ENCODE measurements at places on chromosomes 6 and 20.
A peak's percentile ranks its signal among the peaks of the same experiment; 100 is the strongest.

GRCh38 chr6:15184441-15184861, 61.4 kb upstream of the JARID2 start:
- no peak for DNase-seq

DNA sequence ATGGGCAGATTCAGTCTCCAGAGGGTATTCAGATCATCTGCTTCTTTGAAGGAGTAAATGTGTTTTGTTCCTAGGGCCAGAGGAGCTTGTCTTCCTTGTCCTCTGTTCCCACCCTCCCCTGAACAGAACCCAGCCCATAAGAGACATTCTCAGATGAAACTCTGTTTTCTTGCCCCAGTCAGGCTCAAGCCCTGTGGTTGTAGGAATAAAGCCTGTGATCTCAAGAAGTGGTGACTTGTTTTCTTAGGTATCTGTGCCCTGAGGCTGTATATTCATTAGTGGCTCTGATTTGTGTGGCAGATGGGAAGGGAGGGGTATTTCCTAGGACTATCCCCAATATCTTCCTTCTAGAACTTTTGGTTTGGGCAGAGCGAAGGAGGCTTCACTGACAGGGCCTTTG, 27.9 kb downstream of the GSS start:
- peak; percentile 23 for DNase-seq

DNA sequence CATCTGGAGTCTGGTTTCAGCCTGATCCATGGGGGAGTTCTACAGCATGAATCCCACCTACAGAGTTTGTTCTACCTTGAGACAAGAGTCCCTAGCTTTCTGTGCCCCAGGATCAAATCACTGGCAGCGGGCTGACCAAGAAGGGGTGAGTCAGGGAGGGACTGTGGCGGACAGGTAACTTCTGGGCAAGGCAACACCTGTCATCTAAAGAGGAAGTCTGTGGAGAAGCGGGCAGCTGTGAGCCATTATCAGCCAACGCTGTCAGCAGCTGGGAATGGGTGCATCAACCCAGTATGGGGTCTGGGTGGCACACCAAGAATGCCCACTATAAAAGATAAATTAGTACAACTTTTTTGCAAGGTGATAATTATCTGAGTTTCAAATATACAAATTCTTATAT, 45.9 kb downstream of the UBE3D start:
- DNase-seq: no peak

GRCh38 chr6:148179786-148180185, 162.9 kb upstream of the SASH1 start:
- no peak for DNase-seq

- no peak for DNase-seq
Observed at GRCh38 chr6:73107016-73107415, 118.3 kb downstream of the KHDC1L start.

DNA sequence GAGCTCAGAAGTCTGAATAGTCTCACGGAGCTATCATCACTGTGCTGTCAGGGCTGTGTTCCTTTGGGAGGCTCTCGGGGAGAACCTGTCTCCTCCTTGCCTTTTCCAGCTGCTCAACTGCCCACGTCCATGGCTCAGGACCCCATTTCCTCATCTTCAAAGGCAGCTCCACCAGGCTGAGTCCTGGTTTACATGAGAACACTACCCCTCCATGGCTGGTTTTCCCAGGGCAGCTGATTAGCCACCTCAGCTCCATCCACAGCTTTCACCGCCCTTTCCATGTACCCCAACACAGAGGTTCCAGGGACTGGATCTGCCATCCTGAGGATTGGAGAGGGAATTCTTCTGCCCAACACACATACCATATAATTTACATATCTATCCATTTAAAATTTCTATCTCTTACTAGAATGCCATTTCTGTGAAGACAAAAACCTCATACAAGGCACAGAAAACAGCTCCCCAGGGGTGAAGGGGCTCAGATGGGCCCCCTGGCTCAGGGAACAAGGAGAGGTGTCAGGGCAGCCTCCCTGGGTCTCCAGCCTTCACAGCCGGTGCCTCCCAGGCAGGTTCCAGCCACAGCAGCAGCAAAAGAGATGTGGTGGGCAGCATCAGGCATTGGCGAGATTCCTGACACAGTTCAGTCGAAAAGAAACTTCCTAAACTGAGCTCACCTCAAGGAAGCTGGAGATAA, 2.2 kb upstream of the RAET1E start:
- DNase-seq: no peak

GRCh38 chr6:145838305-145838704, 23.7 kb upstream of the FBXO30 start:
- DNase-seq: no peak

- DNase-seq: no peak
Observed at GRCh38 chr6:1027109-1027794, 284.6 kb upstream of the FOXQ1 start.

DNA sequence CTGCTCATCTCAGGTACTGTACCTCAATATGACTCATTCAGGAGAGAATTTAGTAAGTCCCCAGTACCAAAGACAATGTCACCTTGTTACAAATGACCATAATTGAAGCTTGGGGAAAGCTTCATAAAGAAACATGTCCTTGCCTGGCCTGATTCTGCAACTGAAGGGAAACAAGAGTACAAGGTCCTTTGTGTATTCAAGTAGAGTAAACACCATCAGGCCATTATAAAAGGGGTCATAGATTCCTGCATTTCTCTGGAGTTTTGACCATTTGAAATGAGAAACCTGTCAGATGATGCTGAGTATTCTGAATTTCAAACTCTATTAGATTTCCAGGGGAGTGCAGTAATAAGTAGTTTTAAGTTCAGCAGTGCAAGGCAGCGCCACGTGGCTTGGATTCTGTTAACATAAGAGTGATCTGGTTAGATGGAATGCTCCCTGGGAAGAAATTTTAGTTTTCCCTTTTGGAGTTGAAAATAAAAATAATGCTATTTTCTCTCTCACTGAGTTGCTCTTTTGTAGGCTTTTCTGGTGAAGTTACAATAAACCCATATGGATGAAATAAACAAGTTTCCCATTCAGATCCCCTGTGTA, 1054.3 kb downstream of the EPHA7 start:
- no peak for DNase-seq

DNA sequence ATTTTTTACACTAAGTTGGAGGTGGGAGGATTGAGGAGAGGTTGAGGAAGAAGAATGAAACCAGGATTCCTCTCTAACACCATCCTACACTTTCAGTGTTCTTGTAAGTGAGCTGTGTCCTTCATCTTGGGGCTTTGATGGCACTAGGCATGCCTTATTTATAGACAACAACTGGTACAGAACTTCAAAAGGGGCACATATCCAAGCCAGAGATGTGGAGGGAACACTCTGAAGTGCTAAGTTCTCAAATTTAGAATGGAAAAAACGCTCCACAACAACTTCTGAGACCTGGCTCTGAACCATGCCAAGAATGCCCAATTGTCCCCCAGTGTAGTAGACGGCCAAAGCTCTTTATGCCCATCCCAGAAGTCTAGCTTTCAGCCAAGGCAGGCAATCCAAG, 16.2 kb upstream of the PKHD1 start:
- no peak for DNase-seq

DNA sequence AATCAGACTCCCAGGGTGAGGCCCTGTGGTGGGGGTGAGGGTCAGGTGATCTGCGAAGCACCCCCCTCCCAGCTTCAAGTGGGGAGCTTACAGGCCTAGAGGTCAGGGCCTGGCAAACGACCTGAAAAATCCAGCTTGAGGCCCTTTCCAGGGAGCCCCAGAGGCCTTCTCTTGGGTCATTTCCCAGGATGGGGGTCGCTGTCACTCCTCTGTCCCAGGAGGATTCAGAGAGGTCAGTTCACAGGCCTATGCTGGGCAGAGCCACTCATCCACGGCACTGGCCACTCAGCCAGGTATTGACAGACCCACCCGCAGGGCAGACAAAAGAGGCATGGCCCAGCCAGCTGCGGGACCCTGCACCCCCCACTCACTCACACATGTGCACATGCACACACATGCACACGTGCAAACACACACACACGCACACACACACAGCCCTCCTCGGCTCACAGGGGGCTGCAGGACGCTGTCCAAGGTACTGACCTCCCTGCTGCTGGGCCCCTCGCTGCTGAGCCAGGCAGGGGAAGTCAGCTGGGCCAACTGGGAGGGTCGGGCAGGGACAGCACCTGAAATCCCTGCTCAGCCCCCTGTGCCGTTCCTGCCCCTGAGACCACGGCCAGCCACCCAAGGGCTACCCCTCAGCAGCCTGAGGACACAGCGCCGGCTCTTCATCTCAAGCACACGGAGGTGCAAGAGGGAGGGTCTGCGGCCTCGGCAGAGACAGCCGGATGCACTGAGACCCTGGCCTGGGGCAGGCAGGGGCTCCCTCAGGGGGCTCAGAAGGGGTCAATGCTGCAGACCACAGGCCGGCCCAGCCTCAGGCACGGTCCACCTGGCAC, 113.8 kb downstream of the TAF4 start:
- DNase-seq: peak; percentile 86

- no peak for DNase-seq
Observed at GRCh38 chr6:40723967-40724366, 136.8 kb upstream of the LRFN2 start.

GRCh38 chr6:95478941-95479340, 98.4 kb upstream of the MANEA start:
- DNase-seq: no peak

GRCh38 chr6:92979281-92979680, 440.1 kb downstream of the EPHA7 start:
- no peak for DNase-seq

DNA sequence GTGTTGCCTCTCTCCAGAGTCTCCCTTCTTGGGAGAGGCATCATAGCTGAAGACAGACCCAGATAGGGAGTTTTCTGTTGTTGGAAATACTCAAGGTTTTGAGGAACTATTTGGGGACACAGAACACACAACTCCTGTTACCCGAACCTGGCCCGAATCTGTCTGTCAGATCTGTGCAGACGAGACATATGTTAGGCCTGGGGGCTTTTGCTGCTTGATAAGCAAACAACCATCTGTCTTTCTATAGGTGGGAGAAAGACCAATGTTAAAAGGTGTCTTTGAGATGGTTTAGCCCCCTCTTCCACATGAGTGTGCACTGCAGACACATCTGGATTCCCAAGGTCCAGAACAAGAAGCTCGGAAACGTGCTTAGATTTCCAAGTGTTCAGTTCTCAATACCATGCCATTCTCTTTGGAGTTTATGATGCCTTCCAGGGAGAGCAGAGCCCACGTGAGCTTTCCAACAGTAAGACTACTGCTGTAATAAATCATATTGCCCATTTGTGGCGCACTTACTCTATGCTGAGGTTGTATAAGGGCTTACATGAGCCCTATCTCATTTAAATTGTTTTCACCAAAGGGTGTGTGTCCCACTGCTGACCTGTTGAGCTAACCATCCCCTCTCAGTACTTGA, 3.8 kb upstream of the STX16 start:
- DNase-seq: no peak

GRCh38 chr6:106939848-106940247, 34.7 kb downstream of the CD24 start:
- DNase-seq: no peak

- no peak for DNase-seq
Observed at GRCh38 chr6:24743265-24743943, 24.4 kb upstream of the C6orf62 start.

DNA sequence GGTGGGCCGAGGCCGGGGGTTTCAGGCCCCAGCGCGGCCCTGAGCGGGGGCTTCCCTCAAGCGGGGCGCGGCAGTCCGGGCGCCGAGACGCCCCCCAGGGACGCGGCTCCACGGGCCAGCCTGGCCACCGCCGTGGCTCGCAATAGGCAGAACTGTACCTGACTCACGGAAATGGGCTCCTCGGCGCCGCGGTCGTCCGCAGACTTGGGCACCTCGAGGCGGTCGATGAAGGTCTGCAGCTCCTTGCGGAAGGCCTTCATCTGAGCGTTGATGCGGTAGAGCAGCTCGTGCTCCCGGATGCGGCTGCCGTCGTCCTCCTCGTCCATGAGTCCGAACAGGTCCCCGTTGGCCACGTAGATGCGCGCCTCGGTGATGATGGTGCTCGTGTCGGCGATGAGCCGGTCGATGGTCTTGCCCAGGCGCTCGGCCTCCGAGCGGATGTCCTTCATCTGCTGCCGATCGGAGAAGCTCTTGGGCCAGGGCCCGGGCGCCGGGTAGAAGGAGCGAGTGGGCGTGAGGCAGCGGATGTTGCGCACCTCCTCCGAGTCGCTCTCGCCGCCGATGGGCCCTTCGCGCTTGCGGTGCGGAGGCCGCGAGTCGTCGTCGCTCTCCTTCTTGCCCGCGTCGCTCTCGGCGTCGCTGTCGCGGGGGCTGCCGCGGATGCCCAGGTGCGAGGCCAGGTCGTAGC, 16.1 kb upstream of the KIAA0408 start:
- no peak for DNase-seq

- no peak for DNase-seq
Observed at GRCh38 chr6:169564453-169565240, 137.2 kb downstream of the WDR27 start.

DNA sequence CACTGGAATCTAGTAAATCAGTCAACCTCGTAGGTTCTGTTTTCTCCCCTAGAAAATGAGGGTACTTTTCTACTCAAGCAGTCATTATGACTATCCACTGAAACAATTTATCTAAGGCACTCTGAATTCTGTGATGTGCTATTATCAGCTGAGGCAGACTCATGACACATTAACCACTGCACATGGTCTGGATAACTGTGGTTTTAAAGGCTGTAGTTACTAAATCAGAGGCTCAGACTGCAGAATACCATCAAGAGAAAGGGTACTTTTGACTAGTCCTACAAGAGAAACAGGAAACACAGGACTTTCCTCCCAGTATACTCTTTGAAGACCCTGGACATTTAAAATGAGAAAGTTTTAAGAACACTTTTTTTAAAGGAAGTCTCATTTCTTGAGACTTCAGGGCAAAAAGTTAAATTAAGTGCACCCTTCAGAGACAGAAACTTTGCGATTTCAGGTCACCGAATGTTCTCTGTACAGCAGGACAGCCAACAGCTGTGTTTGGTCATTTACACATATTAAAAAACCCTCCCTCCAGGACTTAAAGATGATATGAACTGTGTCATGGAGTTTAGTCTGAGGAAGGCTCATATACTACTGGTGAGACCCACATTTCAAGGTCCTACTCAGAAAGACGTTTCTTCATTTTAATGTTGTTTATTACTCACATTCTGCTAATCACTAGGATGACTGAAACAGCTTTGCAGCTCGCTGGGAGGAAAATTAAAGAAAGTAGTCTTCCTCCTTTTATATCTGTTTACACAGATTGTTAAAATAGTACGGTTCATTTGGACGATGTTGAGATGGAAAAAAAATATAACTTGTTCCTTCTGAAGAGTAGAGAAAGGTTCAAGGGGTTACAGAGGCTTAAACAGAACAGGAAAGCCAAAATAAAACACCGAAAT, 19.9 kb downstream of the ATXN1 start:
- DNase-seq: no peak

GRCh38 chr20:25573288-25574251, 11.8 kb downstream of the NINL start:
- no peak for DNase-seq

DNA sequence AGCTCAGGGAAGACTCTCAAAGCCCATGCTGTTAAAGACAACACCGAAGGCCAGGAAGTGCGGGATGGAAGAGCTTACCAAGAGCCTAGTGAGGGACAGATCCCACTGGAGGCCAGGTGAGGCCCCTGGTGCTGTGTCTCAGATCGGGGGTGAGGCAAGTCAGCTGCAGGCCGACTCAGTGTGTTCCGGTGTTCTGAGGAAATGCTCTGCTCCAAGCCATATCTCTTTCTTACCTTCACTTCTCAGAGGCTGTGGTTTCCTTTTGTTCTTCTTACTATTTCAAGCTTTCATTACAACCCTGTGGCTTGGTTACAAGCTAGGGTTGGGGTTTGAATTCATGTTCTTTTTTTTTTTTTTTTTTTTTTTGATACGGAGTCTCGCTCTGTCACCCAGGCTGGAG, 114.3 kb upstream of the ZFP64 start:
- DNase-seq: no peak

- DNase-seq: peak; percentile 72
Observed at GRCh38 chr6:30883685-30884520, at the start of gene DDR1. Gene DDR1 (plus strand): TSS chr6:30884519. CDS start chr6:30888730, 4,211 bp downstream.
